NCI-H524 treated with DMSO at 0.1 percent for 48 hours (cell line): ENCODE measurements at places on chromosomes 3 and 15.

- DNase-seq = no peak
These were observed 15.6 kb upstream of the CD47 start for GRCh38 chr3:108106449-108106848.

GRCh38 chr15:84006421-84006820, 229.2 kb upstream of the GOLGA6L4 start:
- DNase-seq = no peak

DNA sequence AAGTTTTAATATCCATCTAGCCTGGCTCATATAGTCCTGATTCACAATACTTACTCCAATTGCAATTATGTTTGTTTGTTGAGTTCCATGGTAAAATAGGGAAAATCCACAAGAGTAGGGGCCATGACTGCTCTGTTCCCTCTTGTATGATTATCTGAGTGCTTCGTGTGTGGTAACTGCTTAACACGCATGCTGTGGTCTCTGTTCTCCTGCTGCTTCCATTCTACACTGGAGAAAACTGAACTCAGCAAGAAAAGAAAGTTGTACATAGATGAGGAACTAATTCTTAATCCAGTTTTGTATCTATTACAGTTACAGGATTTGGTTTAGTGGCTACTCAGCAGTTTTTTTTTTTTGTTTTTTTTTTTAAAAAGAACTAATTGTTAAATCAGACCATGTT, 223.0 kb upstream of the SATB1 start:
- DNase-seq = no peak

GRCh38 chr3:87361956-87362355, 85.6 kb upstream of the POU1F1 start:
- no peak for DNase-seq

DNA sequence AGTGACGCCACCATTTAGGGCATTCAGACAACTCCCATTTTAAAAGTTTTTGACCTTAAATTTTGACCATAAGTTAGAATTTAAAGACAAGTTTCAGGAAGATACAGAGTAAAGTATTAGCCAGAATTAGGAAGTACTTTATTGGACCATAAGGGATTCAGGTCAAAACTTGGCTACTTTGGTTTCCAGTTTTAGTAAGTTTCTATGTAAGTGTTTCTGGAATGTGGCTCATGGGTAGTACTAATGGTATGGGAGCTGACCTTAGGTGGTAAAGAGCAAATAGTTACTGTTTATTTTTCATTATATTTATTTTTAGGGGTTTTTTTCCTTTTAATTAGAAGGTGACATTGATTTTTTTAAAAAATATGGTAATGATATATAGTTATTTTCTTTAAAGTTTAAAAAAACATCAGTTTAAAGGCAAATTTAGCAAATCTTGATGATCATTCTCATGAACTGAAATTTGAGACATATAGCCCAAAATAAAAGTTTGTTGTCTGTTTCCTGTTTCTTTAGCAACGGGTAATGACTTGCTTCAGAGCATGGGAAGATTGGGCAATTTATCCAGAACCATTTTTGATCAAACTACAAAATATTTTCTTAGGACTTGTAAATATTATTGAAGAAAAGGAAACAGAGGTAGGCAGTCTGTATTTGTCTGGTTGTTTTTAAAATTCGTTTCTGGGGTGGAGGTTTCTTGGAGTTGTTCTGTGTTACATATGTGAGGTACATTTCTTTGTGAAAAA, 34.3 kb downstream of the U2SURP start:
- no peak for DNase-seq

DNA sequence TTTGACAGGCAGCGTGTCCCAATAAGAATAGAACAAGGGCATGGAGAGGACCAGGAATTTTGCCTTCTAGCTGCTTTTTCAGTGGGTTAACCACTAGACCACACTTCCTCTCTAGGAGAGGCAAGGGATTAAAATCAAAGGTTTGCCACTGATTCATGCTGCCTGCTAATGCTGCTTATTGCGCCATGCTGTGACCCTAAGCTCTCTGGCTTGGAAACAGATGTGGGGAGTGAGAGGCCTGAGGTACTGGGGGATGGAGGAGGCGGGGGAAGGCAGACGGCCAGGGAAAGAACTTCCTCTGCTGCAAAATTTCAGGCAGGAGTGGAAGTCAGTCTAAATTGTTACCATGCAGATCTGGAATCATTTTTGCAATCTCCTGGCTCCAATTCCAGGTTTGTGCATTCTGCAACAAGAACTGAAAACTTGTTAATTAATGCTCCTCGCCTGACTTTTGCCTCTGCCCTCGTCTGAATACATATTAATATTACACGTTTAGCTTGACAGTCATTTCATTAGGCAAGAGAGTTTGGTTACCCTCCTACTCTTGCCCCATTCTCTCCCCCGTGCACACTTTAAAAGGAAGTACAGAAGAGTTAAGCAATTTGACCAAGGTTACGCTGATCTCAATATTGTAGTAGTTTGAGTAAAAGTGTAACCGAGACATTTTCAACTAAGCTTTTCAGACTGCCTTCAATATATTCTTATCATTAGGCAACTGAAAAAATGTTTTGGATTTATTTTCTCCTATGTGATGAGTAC, 121.7 kb upstream of the SPRED1 start:
- DNase-seq = peak; percentile 30

- DNase-seq = no peak
These were observed 182.3 kb downstream of the OR4M2 start for GRCh38 chr15:22262613-22263020.

DNA sequence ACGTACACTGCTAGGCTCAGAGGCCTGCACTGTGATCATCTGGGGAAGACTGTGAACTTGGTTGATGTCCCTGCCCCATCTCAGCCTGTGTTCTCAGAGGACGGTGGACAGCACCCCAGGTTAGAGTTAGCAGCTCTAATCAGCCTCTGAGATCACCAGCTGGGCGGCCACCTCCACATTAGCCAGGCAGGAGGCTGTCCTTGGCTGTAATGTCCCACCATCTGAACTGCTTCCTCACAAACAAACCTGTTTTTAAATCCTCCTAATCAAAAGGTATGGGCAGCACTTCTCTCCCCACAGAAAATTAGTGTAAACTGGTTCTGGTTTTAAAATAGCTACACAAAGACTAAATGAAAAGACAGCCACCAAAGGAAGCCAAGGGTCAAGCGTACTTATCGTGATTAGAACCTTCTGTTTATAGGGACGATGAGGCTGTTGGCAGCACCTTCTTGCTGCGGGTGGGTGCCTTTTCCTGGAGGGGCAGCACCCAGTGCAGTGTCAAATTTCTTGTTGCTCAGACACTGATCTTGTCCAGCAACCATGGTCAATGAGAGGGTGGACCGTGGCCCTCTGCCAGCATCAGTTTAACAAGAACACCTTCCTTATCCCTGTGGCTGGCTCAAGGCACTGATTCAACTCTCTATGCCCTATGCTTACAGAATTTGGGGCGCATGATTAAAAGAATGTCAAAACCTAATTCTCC, 24.6 kb downstream of the ACSBG1 start:
- no peak for DNase-seq

DNA sequence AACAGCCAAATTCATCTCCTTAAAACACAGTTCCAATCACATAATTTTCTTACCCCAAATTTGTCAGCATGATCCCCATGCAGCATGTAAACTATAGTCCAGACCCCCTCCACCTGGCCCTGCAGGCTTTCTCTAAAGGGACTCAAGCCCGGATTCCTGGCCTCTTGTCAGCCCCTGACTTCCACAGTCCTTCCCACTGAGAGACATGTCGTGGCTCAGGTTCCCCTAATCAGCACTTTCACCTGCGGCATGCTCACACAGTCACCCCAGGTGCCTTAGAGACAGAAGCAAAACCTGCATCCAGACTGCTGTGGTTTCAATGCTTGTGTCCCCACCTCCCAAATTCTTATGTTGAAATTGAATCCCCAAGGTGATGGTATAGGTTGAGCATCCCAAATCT, 372.7 kb upstream of the ATP10A start:
- DNase-seq = no peak

GRCh38 chr3:126493739-126494138, 18.0 kb upstream of the ZXDC start:
- DNase-seq = no peak

DNA sequence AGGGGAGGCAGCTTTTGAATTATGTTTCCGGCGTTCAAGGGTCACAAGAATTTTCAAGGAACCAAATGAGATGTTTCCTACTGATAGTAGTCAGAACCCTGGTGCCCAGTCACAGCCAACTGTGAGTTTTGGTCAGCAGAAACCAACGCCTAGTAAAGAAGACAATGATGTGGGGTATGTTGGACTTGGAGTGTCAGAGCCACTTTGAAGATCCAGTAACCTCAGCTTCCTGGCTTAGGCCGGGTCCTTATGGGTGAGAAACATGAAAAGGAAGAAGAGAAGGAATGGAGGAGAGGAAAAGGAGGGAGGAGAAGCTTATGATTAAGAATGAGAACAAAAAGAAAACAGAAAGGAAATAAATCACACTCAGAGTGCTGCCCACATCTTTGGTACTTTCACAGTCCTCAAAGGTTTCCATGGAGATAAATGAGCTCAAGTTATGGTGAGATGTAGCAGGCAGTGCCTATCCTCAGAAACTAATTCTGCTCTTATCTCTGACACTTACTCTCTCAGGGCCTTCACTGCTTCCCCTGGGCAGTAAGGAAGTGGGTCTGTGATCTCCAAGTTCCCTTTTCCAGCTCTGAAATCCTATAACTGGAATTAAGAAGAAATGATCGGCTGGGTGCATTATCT, 2.0 kb upstream of the MCF2L2 start:
- no peak for DNase-seq

DNA sequence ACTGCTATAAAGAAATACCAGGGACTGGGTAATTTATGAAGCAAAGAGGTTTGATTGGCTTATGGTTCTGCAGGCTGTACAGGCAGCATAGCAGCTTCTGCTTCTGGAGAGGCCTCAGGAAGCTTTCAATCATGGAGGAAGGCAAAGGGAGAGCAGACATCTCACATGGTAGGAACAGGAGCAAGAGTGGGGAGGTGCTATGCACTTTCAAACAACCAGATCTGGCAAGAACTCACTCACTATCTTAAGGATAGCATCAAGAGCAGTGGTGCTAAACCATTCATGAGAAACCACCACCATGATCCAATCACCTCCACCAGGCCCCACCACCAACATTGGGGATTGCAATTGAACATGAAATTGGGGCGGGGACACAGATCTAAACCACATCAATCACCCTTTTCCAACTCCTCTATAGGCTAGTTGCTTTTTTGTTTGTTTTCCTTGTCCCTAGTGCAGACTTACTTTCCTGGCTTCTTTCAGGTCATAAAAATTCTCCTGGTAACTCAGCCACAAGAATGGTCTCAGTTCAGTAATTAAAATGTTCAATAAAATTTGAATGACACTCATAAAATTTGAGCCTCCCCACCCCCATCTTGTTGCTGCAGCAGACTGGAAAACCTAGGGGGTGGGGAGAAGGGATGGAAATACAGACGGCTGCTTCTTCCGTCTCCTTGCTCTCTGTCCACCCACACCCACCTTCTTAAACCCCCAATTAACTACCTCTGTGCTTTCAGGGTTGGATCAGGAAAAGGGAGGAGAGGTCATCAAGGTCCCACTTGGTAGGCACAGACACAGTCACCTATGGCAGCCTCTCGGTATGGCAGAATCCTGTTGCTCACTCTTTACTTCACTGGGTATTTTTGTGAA, 16.3 kb upstream of the TIPARP start:
- no peak for DNase-seq

DNA sequence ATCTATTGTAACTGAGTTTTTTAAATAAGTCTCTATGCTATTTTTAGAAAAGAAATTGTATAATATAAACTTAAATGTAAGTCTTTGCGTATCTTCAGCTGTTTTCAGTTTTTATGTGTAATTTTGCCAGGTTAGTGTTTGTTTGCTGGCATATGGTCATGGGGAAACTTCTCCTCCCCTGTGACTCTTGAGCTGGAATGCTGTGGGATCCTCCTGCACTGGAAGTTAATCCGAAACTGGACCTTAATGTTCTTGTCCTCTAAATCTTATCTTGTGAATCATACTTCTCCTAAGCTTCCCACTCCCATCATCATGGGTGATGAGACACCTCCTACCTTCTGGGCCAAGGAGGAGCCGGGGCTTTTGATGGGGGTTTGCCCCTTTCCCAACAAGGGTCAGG, 52.4 kb upstream of the CHST2 start:
- no peak for DNase-seq

GRCh38 chr3:14398797-14399106, 3.7 kb upstream of the SLC6A6 start:
- no peak for DNase-seq

- no peak for DNase-seq
These were observed 72.7 kb upstream of the HACD2 start for GRCh38 chr3:123657568-123657967.

DNA sequence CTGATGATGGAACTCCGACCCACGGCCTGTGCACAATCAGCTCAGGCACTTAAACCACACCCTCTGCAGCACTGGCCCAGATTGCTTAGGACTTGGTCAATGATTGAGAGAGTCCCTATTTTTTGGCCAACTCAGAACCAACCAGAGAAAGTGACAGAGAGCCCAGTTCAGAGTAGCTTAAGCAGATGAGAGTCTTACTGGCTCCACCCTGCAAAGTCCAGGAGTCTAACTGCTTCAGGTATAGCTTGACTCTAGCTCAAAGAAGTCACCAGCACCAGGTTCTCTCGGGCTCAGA, 20.1 kb downstream of the SLC6A20 start:
- DNase-seq = no peak

DNA sequence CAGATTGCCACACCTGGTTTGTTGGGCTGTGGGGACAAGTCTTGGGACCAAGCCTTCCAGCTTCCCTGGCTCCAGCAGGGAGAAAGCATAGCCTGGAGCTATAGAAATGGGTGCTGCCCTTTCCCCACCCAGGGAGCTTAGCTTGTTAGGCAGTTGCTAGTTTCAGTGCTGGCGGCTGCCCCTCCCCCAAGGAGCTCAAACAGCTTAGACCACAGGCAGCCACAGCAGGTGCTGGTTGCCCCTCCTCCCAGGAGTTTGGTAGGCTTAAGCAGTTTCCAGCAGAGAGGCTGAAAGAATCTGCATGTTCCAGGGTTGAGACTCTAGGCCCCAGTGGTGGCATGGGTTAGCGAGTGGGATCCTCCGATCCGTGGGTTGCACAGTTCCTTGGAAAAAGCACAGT, 889.7 kb downstream of the IGSF11 start:
- peak; percentile 9 for DNase-seq

DNA sequence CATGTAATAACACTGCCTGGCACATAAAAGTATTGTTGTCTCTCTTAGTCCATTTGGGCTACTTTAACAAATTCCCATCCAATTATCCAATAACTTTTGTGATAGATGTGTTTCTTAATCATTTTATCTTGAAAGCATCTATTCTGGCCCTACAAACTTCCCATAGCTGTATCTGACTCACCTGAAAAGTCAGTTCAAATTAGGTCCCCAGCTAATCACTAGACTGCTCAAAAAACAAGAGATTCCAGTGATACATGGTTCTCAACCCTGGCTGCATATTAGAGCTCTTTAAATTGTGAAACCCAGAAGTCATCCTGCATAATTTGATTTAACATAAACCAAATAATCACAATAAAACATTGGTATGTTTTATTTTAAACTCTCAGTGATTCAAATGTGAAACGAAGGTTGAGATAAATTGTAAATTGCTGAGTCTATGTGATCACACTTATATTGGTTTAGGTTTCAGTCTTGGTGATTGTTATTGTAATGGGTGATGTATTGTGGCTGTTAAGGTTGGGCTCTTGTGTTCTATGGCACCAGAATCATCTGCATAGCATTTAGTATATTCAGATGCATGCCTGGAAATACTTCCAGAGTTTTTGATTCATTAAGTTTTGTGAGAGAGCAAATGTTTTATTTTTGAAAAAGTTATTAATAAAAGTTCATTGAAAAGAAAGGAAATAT, 268.9 kb upstream of the KCNMB2 start:
- DNase-seq = no peak
